Stimulated activated CD4-positive, alpha-beta T cell treated with anti-CD3 and anti-CD28 coated beads, Interleukin-1b, Interleukin-23, amount 100 ng/mL, for 48 hours (primary cell): ENCODE measurements at places on chromosomes 2 and 18.

- no peak for DNase-seq
Measured at GRCh38 chr2:47580855-47581600, 178.1 kb downstream of the MSH2 start.

DNA sequence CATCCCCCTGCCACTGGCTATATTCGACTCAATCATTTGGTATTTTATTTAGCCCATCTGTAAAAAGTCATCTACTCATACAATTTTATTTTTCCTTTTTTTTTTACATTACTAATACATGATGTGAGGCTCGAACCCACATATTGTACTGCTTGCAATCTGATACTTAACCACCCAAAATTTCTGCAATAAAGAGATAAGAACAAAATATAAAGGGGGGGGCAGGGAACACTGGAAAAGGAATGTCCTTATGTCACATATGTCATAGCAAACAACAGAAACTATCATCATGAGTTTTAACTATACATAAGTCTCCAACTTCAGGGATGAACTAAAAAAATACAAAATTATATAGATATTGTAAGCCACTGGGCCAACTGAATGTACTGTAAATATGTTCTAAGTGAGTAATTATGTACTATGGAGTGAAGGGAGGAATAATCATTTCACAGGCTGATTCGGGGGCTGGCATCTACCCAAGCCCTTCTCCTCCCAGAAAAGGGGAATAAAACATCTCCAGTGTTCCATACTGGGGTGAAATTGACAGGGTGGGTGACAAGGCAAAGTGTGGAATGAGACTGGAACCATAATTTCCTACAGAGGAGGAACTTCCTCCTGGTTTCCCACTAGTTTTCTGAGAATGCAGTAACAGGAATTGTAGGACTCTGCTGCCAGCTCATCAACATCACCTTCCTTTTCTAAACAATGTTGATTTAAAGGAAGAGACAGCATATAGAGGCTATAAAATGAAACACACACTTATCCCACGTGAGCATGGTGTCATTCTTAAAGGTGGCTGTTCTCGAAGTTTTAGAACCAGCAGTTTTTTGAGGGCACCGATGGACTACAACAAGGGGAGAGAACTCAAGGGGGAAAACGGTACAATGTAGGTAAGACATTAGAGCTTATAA is 79.5 kb downstream of the FARSB start:
- no peak for DNase-seq

DNA sequence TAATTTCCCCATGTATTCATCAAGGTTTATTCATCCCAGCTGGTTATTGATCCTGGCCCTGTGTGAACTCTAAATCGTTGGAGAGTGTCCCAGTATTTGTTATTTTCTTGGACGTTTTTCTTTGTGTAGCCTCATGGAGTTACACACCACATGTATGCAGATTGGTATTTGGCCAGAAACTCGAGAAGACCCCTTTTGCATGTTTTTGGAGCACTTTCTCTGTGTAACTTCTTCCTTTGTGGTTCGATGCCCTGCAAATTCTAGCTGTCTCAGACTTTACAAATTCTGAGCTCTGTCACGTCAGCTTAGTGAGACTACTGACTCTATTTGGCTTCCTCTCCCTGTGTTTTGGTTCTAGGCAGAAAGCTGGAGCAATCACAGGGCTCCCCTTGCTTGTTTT is 198.7 kb downstream of the MCFD2 start:
- DNase-seq, result no peak

DNA sequence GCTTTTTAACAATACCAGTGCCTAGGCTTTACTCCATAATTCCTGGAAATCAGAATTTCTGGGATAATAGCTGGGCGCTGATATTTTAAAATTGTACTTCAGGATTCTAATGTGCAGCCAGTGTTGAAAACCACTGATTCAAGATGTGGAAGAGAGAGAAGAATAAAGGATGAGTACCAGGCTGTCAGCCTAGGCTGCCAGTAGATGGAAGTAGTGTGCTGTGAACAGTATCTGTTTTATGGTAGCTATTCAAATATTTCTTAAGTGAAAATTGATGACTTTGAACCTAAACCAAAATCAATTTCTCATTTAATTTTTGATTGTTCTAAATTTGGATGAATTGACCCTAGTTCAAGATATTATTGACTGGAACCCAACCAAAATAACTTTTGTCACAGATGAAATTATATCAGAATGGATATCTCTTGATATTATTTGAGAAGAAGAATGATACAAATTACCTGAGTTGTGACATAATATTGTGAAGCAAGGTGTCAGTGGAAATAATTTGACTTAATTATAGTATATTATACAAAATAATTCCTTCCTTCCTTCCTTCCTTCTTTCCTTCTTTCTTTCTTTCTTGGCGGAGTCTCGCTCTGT is 88.0 kb downstream of the COMMD1 start:
- DNase-seq, result peak; percentile 3

- DNase-seq, result no peak
Measured at GRCh38 chr2:149438330-149438960, 108.1 kb downstream of the LYPD6 start.

GRCh38 chr2:215529271-215529670 is 93.4 kb upstream of the FN1 start:
- no peak for DNase-seq

DNA sequence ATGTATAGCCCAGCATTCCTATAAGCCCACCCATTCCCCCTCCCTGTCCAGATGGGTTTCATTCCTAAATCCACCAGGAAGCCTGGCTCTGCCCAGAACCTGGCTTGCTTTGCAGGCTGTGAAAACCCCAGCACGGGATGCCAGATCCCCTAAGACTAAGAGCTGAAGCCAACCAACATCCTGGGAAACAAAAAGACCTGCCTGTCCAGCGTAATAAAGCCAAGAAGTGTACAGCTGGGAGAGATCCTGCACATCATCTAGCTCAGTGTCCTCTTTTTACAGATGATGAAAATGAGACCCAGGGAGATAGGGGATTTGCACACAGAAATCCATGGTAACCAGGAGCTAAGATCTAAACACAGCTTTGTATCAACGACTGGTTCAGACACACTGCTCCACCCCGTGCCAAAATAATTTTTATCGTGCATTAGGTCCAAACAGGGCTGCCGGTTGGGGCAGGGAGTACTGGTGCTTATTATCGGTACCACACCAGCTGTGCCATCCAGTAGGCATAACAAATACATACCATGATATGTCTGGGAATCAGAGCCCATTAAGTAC is 2.9 kb downstream of the RND3 start:
- no peak for DNase-seq

- no peak for DNase-seq
Measured at GRCh38 chr18:12409469-12409868, 1.7 kb downstream of the PRELID3A start.

DNA sequence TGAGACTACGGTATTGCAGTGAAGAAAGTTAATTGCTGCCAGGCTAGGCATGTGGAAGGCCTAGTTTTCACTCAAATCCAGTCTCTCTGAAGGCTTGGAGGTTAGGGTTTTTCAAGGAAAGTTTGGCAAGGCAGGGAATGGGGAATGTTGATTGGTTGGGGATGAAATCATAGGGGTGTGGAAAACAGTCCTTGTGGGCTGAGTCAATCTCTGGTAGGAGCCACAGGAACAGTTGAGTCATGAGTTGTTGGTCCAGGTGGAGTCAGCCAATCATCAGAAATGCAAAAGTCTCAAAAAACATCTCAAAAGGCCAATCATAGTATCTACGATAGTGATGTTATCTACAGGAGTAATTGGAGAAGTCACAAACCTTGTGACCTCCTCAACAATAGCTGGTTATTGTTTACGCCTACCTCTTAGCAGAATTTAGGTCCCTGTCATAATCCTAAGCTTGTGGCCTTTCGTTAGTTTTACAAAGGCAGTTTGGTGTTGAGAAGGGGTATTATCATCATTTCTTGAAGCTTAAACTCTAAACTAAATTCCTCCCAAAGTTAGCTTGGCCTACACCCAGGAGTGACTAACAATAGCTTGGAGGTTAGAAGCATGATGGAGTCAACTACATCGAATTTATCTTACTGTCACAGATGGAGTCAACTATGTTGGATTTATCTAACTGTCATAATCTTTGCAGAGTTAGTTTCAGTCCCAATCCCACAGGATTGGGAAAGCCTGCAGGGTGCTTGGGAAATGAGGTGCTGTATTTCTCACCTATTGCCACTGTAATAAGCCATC is 33.7 kb upstream of the APCDD1 start:
- DNase-seq, result no peak

GRCh38 chr2:1210352-1210751 is 202.9 kb upstream of the TPO start:
- DNase-seq, result no peak

DNA sequence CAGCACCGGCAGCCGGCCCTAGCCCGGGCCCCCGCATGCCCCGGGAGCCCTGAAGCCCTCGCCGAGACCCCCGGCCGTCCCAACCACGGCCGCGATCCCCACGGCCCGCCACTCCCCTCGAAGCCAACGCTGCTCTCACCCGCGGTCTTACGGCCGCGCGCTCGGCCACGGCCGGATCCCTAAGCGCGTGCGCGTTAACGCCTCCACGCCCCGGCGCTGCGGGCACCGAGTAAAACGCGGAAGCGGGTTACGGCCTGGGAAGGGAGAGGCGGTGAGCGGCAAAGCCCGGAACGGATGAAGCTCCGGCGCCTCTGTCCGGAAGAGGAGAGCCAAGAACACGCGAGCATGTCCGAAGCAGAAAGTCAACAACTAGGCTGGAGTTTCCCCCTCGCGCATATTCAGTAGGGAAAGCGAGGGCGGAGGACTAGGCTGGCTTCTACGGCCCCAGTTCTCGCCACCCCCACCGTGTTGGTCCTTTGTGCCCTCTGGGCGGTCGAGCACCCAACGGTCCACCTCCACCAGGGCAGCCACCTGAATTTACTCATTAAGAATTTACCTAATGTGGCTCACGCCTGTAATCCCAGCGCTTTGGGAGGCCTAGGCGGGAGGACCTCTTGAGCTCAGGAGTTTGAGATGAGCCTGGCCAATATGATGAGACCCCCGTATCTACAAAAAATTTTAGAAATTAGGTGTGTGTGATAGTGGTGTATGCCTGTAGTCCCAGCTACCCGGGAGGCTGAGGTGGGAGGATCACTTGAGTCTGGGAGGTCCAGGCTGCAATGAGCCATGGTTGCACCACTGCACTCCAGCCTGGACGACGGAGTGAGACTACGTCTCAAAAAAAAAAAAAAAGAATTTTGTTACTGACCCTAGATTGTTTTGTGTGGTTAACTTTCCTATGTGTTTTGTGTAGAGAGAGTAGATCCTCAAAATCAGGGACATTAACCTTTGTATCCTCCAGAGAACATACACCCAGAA is at the start of gene KANSL3:
Gene KANSL3, minus strand, starts transcription at position 169 of the 978 bp plus-strand sequence. CDS start 1,177 bp downstream, outside the sequence.
- peak; percentile 92 for DNase-seq

DNA sequence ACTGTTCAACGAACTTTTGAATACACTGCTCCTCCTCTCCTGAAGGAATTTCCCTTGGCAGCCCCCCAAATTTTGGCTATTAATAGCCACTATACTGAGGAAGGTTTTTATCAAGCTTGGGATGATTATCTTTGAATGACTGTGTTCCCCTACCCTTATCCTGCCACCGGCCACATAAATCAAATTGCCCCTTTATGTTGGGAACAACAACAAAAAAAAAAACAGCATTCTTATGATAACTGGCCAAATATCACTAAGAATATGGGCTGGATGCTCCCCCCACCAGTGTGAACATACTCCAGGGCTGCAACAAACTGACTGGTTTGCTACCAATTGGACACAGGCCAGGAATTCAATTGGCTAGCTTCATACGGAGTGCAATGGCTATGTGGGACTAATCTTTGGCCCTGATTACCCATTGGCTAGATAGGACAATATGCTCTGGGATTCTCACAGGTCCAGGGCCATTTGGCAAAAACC is 20.6 kb downstream of the DUSP11 start:
- no peak for DNase-seq

DNA sequence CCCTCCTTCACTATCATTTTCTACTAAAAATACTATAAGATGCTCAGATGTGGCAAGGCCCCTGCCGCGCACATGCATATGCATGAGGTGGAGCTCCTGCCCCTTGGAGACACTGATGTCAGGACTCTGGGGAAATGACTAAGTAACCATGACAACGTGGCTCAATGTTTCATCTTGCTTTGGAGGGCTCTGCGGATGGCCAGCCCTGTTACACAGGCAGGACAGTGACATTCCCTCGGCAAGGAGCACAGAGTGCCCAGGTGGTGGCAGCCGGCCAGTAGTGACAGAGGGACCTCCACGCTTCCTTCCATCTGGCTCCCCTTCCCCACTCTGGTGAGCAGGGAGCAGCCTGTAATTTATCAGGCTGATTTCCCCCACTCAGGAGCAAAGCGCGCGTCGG is 364.1 kb downstream of the SS18 start:
- DNase-seq, result no peak

- peak; percentile 22 for DNase-seq
Measured at GRCh38 chr2:215136669-215137328, 1.6 kb downstream of the ABCA12 start.

GRCh38 chr2:209425471-209426071 is 1.7 kb downstream of the MAP2 start:
- DNase-seq, result no peak

- DNase-seq, result no peak
Measured at GRCh38 chr2:219285894-219286425, 6.8 kb downstream of the DNAJB2 start.

- no peak for DNase-seq
Measured at GRCh38 chr2:191612496-191612895, 65.4 kb upstream of the NABP1 start.

DNA sequence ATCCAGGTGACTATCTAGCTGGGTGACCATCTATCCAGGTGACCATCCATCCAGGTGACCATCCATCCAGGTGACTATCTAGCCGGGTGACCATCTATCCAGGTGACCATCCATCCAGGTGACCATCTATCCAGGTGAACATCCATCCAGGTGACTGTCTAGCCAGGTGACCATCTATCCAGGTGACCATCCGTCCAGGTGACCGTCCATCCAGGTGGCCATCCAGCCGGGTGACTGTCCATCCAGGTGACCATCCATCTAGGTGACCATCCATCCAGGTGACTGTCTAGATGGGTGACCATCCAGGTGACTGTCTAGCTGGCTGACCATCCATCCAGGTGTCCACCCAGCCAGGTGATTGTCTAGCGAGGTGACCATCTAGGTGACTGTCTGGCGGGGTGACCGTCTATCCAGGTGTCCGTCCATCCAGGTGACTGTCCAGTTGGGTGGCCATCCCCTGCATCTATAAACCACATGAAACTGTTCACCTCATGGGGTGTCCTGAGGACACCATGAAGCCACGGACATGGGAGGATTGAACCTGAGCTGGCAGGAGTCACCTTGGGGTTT is 305.3 kb downstream of the NDUFA10 start:
- DNase-seq, result no peak
